ENCODE measurements at places on chromosomes 2 and 18. TPM values are rescaled to one million over a fixed set of nuclear protein-coding genes. Genes with fewer than 3 reads are reported as not detected.

DNA sequence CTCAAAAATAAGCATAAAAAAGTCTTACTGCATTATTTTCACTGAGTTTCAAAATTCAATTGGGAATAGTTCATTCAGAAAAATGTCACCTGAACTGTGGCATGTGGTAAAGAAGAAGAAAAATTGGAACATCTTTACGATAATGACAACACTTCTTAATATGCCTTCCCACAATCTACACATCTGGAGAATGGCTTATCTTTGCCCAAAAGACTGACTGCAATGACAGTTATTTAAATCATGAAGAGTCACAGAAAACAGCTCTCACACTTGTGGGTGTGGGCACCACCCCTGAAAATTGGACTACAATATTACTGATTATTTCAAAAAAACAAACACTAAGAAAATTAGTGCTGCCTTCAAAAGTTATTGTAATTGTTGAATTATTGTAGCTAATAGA is 152.3 kb downstream of the USP34 start:
- no peak for DNase-seq

DNA sequence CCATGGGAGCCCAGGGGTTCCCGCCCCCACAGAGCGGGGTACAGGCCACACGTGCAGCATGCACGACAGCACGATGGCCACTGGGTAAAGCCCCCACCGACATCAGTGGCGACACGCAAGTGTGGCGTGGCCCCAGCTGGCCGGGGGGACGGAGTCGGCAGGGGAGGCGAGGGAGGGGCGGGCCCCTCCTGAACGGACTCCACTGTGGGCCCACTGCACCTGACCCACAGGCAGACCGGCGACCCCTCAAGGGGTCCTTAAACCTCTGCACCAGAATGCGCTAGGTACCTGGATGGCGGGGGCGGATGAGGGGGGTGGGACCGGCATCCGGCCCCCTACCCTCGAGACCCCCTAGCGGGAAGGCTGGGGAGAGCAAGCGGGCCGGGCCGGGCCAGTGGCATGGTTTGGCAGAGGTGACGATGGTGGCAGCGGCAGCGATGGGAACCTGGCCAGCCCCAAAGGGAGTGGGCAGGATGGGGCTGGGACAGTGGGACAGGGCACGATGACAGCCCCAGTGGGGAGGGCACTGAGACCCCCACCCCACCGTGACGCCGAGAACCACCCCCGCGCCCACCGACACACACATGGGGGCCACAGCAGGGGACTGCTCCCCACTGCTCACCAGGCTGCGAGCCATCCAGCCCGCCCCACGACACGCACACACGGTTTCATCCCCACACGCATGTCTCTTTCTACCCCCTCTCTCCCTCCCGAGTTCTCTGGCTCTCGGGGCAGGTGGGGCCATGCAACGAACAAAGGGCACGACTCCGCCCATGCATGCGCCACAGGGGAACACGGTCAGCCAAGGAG is 91.9 kb upstream of the ANKRD30BL start:
- DNase-seq, result no peak

GRCh38 chr2:109454304-109454703 is 159.5 kb downstream of the SEPTIN10 start:
- no peak for DNase-seq

GKN2 gene
- not detected for total RNA-seq

- no peak for DNase-seq
These were observed 19.7 kb upstream of the DYNC2LI1 start for GRCh38 chr2:43754180-43754579.

GRCh38 chr2:15363142-15363541 is 198.0 kb downstream of the NBAS start:
- no peak for DNase-seq

GRCh38 chr2:109231428-109231827 is 102.4 kb downstream of the SH3RF3 start:
- no peak for DNase-seq

CNDP1 gene
- not detected for total RNA-seq

NEU2 gene
- not detected for total RNA-seq

TUBA3D gene
- not detected for total RNA-seq

DNA sequence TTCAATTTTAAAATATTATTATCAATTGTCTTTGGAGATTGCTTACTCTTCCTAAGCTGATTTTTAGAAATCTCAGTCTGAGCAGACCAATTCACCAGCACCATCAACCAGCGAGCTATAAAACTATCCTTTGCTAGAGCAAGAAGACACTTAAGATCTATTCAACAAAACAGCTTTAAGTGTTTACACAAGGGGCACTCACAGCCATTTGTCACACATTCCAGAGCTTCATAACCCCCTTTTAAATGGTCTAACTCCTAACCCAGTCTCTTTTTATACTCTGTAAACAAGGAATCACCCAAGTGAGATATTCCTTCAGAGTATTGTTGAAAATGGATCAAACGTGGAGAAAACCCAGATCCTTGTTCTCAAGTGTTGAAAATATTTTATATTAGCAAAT is 1294.1 kb upstream of the CHAC2 start:
- DNase-seq, result no peak

LOXHD1 gene
- total RNA-seq, result not detected

CHRND gene
- total RNA-seq, result not detected

SCN1A gene
- total RNA-seq, result 2.7 TPM

DNA sequence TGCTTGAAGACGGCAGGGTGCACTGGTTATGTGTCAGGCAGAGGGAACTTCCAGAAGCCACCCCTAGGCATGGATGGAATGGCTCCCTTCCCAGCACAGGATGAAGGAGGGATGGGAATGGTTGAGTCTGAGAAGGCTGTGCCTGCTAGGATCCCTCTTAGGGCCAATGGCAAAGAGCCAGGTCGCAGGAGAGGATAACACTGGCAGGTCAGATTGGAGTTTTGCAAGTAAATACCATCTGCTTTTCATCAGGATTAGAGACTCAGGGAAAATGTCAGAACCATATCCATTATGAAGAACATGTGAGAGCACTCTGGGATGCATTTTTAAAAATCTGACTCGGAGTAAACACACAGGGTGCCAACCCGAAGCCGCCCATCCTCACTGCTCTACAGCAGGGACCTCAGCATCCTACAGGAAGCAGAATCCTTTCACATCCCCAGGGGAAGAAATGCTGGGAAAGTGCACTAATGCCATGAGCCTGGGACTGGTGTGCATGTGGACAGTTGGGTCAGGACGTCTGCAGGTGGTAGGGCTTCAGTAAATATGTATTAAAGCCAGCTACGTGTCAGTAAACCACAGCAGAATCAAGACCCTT is 139.9 kb downstream of the MYT1L start:
- no peak for DNase-seq

GRCh38 chr2:3536682-3537632 is 17.6 kb upstream of the ADI1 start:
- DNase-seq, result peak; percentile 51

DNA sequence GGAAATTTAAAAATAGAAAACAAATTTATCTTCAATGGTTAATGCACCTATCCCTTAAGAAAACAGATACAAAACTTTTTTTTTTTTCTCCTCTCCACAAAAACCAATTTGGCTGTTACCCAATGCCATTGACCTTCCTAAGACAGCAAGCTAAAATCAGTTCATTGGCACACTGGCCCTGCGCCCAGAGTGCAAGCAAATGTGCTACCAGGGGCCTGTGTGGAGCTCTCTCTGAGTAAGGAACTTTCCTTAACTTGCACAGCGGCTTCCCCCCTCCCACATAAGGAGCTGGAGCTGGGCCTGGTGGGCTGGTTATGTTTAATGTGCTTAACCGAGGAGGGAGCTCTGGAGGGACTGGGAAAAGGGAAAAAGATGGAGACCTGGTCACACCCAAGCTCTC is 17.6 kb upstream of the POU3F3 start:
- DNase-seq, result no peak

DNA sequence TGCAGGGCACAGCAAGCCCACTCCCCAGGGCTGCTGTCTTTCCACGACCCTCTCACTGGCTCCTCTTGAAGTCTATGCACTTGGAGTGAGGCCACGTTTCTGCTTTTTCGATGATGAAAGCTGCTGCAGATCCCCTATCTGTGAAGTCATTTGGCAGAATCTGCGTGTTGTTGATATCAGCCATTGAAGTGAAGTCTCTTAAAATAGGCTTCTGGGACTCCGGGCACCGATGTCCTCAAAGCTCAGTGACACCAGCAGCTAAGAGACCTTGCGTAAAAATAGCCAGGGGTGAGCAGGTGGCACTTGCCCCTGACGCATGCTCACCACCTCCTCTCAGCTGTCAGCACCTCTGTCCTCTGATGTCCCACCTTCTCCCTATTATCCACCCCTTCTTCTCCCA is 89.4 kb upstream of the FHL2 start:
- DNase-seq, result no peak

ITGB6 gene
- total RNA-seq, result not detected

GRCh38 chr2:219820767-219821166 is 193.3 kb downstream of the SLC4A3 start:
- no peak for DNase-seq

- no peak for DNase-seq
These were observed 1113.0 kb downstream of the CBLN2 start for GRCh38 chr18:71431171-71431570.

CD8B2 gene
- total RNA-seq, result not detected

DNA sequence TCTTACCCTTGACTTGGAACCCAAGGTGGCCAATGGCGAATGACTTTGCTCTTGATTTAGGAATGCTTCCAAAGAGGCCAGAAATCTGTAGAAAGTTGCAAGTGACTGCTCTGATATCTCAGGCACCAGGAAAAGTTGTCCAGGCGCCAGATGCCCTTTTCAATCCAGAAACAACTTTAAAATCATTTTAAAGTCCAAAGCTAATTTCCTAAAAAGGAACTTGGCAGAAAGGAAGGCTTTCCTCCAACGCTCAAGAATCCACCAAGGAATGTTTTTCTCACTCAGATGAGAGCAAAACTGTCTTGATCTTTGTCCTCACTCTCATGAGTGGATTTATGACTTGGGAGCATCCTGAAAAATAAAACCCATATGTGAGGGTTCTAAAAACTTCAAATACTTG is 5.3 kb downstream of the NGEF start:
- no peak for DNase-seq

CNRIP1 gene
- total RNA-seq, result 3.7 TPM

DNA sequence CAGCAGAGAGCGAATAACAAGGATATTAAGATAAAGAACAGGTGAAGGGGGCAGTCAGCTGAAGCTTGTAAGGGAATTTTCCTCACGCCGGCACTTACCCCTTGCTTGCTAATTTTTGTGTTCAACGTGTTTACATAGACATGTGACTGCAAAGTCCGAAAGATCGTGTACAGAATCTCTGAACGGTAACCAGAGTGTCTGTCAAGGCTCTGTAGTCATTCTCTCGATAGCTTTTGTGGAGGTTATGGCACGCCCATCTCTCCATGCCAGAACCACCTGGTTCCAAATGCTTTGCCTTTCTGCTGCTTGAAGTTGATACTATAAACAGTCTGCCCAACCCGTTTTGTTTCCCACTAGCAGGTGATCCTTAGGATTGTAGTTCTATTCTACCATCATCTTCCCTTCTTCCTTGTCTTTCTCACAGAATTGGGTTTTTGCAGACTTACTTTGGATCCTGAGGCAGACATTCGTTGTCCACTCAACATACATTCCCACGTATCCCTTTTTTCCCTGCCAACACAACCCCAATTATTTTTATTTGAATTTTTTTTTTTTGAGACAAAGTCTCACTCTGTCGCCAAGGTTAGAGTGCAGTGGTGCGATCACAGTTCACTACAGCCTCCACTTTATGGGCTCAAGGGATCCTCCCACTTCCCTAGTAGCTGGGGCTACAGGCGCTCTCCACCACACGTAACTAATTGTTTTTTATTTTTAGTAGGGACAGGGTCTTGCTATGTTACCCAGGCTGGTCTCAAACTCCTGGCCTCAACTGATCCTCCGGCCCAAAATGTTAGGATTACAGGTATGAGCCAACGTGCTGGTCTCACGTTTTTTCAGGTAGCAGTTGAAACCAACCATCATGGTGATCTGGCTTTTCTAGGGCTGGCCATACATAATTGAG is 1.3 kb upstream of the USP34 start:
- peak; percentile 36 for DNase-seq

DNA sequence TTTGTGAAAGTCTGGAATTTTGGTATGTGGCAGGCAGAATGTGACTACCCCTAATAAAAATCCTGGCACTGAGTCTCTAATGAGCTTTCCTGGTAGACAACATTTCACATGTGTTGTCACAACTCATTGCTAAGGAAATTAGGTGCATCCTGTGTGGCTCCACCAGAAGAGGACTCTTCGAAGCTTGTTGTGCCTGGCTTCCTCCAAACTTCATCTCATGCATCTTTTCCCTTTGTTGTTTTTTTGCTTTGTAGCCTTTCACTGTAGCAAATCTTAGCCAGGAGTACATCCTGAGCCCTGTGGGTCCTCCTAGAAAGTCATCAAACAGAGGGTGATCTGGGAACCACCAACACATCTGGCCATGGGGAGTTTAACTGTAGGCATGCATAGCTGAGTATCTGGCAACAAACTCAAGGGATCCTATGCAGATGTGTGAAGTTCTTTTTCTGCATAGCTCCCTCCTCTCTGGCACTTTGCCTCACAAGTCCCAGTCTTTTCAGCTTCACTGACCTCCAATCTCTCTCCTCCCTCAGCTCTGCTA is 42.1 kb upstream of the SERTAD2 start:
- DNase-seq, result no peak

DNA sequence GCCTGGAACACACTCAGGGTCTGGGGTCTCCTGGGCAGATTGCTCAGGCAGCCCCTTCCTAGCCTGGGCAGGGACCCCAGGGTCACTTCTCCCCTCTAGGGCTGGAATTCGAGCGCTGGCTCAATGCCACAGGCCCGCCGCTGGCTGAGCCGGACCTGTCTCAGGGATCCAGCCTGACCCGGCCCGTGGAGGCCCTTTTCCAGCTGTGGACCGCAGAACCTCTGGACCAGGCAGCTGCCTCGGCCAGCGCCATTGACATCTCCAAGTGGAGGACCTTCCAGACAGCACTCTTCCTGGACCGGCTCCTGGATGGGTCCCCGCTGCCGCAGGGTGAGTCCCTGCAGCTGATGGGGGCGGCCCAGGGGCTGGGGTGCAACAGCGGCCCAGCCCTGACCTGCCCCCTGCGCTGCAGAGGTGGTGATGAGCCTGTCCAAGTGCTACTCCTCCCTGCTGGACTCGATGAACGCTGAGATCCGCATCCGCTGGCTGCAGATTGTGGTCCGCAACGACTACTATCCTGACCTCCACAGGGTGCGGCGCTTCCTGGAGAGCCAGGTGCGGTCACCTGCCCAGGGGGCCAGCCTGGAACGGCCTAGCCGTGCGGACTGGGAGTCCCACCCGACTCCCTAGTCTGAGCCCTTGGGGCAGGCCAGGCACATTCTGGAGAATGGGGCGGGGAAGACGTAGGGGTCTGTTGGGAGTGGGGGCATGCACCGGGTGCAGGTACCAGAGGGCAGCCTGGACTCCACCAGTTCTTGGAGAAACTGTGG is 8.3 kb downstream of the RNPEPL1 start:
- no peak for DNase-seq

DNA sequence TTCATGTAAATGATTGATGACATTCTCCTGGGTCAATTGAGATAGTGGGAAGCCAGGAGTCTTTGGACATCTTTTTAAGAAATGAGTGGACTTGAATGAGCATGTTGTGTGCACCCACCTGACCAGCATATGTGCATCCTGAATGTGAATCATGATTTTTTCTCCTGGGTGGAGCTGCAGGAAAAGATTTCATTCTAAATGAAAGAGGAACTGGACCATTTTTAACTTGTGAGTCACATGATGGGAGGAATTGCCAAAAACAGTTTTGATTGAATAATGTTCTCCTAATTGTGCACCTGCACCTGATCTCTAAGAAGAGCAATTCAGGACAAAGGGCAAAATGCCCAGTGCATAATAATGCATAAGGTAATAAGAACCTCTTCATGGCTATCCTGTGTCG is 32.3 kb downstream of the COPS8 start:
- no peak for DNase-seq

LRP2 gene
- total RNA-seq, result 143 TPM

CHN1 gene
- total RNA-seq, result 46.6 TPM

- no peak for DNase-seq
These were observed 471.0 kb upstream of the HNMT start for GRCh38 chr2:137493261-137493660.
